Suprapubic skin (tissue), 4 donors: ENCODE measurements at places on chromosomes 5 and 9. TPM values are rescaled to one million over a fixed set of nuclear protein-coding genes. Genes with fewer than 3 reads are reported as not detected.

DNA sequence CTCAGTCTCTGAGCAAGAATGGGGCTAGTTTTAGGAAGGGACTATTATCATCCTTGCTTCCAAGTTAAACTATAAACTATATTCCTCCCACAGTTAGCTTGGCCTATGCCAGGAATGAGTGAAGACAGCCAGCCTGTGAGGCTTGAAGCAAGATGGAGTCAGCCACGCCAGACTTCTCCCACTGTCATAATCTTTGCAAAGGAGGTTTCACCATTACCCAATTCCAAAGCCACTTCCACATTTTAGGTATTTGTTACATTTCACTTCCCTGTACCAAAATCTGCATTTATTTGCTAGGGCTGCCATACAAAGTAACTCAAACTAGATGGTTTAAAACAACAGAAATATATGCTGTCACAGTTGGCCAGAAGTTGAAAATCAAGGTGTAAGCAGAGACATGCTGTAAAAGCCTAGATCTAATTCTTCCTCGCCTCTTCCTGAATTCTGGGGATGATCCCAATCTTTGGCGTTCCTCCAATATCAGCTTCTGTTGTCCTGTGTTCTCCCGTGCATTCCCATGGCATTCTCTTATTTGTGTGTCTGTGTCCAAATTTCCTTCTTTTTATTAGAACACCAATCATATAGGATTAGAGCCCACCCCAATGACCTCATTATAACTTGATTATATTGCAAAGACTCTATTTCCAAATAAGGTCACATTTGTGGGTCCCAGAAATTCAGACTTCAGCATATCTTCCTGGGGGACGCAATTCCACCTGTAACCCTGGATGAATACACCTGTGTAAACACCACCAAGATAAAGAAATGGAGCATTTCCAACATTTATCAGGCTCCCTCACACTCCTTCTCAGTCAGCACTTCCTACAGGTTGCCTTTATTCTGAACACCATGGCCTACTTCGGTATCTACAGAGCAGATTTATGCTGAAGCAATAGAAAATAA, 126.8 kb downstream of the GCNT1 start:
- H3K36me3 ChIP-seq: no peaks in the 10 kb centered on the region
- DNase-seq: no peak
- H3K27ac ChIP-seq: no peak overlapping the region
- H3K4me1 ChIP-seq: no peaks in the 10 kb centered on the region

- H3K27ac ChIP-seq: no peak overlapping the region
- no peaks in the 10 kb centered on the region for H3K4me1 ChIP-seq
- H3K4me3 ChIP-seq: no peak overlapping the region
- no peak for DNase-seq
- H3K36me3 ChIP-seq: no peaks in the 10 kb centered on the region
- H3K27me3 ChIP-seq: no peaks in the 10 kb centered on the region
These were observed 1209.1 kb downstream of the CDH12 start for GRCh38 chr5:21644032-21644431.

GRCh38 chr9:124795881-124796431, 19.0 kb downstream of the OLFML2A start:
- no peak for DNase-seq
- H3K27me3 ChIP-seq: no peaks in the 10 kb centered on the region
- no peaks in the 10 kb centered on the region for H3K36me3 ChIP-seq
- H3K4me1 ChIP-seq: peaks cover 64% of the 10 kb centered on the region

GRCh38 chr5:170338933-170339779, 41.6 kb upstream of the LCP2 start:
- no peak for DNase-seq
- H3K36me3 ChIP-seq: no peaks in the 10 kb centered on the region
- no peak overlapping the region for H3K4me3 ChIP-seq
- no peak overlapping the region for H3K27ac ChIP-seq
- peaks cover 9% of the 10 kb centered on the region for H3K4me1 ChIP-seq
- H3K27me3 ChIP-seq: no peaks in the 10 kb centered on the region

GRCh38 chr9:121331992-121332685, 37.9 kb downstream of the STOM start:
- peaks cover 75% of the 10 kb centered on the region for H3K36me3 ChIP-seq
- DNase-seq: no peak
- H3K4me1 ChIP-seq: peaks cover 44% of the 10 kb centered on the region
- H3K4me3 ChIP-seq: no peak overlapping the region
- no peaks in the 10 kb centered on the region for H3K27me3 ChIP-seq

DNA sequence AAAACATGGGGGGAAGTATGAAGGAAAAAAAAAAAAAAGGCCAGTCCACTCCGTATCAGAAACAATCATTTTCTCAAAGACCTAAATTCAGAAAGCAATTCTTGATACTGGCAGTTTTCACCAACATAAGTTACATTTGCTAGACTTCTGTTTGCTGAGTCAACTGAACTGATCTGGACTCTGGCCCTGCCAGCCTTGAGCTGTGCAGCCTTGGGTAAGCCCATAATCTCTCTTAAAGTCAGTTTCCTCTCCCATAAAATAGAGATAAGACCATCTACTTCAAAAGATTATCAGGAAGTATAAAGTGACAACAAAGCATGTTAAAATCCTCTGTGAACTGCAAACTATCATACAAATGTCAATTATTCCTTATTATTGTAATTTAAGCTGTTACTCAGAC, 106.8 kb downstream of the MAPKAP1 start:
- H3K4me3 ChIP-seq: no peak overlapping the region
- H3K27me3 ChIP-seq: no peaks in the 10 kb centered on the region
- no peaks in the 10 kb centered on the region for H3K36me3 ChIP-seq
- no peak for DNase-seq

- no peaks in the 10 kb centered on the region for H3K4me1 ChIP-seq
- no peak overlapping the region for H3K27ac ChIP-seq
- H3K36me3 ChIP-seq: no peaks in the 10 kb centered on the region
These were observed 175.8 kb upstream of the ADCY2 start for GRCh38 chr5:7220156-7220555.

GRCh38 chr5:171757853-171758535, 27.6 kb upstream of the SMIM23 start:
- peaks cover 4% of the 10 kb centered on the region for H3K4me1 ChIP-seq
- no peak overlapping the region for H3K4me3 ChIP-seq
- H3K36me3 ChIP-seq: no peaks in the 10 kb centered on the region
- no peaks in the 10 kb centered on the region for H3K27me3 ChIP-seq
- no peak for DNase-seq
- H3K27ac ChIP-seq: no peak overlapping the region

DNA sequence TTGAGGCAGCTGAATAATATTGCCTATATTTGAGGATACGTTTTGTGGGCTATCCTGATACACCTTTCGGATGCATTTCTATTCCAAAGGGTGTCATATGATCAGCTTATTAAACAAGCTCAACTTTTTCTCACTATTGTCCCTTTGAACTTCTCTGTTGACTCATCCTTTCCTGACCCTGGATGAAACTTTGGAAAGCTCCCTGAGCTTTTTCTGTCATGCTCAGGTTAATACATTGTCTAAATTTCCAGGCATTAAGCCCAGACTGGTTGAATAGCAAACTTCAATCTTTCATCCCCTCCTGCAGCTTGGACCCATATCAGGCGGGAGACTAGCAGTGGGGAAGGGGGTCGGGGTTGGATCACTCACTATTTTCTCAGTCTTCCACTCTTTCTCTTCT, 104.9 kb upstream of the PTPN3 start:
- H3K27ac ChIP-seq: no peak overlapping the region
- H3K27me3 ChIP-seq: peaks cover 4% of the 10 kb centered on the region
- DNase-seq: no peak
- no peak overlapping the region for H3K4me3 ChIP-seq

DNA sequence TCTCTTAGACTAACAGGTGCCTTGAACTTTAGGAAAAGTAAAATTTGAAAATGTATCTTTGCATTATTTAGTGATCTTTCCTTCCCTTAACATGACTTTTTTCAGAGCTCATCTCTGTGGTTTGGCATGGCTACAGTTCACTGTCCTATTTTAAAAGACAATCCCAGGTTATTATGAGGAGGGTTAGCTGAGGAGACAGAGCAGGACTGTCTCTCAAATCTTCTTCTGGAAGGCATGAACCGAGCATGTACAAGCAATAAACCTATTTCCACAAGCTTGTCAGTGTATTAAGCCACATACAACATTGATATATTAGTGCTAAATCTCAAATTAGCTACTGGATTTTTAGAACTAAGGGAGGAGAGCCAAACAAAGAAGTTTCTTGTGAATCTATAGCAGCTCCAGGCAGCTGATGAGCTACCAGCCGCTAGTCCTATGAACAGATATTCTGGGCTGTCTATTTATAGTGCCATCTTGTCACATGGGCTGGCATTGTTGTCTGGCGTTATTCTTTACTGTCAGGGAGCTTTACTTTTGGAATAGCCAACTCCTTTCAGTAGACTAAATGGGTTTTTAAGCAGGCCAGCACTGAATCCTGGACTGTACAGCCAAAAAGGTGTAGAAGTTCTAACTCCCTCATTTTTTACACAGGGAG, 171.2 kb upstream of the ACTBL2 start:
- no peaks in the 10 kb centered on the region for H3K27me3 ChIP-seq
- H3K27ac ChIP-seq: no peak overlapping the region
- H3K36me3 ChIP-seq: no peaks in the 10 kb centered on the region
- H3K4me3 ChIP-seq: no peak overlapping the region

GRCh38 chr9:14706530-14707140, 13.4 kb upstream of the ZDHHC21 start:
- no peaks in the 10 kb centered on the region for H3K27me3 ChIP-seq
- H3K4me3 ChIP-seq: no peak overlapping the region
- H3K4me1 ChIP-seq: no peaks in the 10 kb centered on the region
- DNase-seq: no peak
- H3K36me3 ChIP-seq: no peaks in the 10 kb centered on the region

- no peak overlapping the region for H3K4me3 ChIP-seq
- H3K27ac ChIP-seq: no peak overlapping the region
- no peaks in the 10 kb centered on the region for H3K27me3 ChIP-seq
- peaks cover 7% of the 10 kb centered on the region for H3K4me1 ChIP-seq
- DNase-seq: no peak
These were observed 41.9 kb downstream of the VAV2 start for GRCh38 chr9:133950192-133950591.

GRCh38 chr5:117954331-117954730, 1034.0 kb downstream of the DTWD2 start:
- H3K4me1 ChIP-seq: no peaks in the 10 kb centered on the region
- no peaks in the 10 kb centered on the region for H3K27me3 ChIP-seq
- H3K4me3 ChIP-seq: no peak overlapping the region
- no peak for DNase-seq

DNA sequence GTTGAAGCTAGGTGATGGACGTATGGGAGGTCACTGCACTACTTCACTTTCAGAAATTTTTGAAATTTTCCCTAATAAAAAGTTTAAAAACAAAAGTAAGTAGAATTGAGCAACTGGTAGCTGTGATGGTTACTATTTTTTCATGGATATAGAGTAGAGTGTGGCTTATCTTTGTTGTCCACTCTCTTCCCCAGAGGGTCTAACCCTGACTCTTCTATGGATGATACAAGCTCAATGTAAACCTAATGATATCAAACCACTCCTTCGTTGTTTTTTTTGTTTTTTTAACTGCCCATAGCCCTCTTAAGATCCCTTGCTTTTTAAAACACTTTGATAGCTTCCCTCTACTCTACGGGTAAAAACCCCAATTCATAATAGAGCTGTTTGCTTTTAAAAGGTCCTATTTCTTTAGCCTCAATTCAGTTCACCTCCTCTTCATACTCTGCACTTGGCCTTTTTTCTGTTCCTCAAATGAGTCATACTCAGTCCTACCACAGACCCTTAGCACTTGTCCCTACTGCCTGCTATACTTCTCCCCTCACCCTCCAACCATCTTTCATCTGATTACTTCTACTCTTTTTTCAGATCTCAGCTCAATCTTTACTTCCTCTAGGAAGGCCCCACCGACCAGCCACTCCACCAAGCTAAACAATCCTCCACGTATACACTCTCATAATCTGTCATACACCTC, 2.6 kb downstream of the HDAC3 start:
- no peak overlapping the region for H3K27ac ChIP-seq
- no peaks in the 10 kb centered on the region for H3K27me3 ChIP-seq
- H3K4me1 ChIP-seq: peaks cover 45% of the 10 kb centered on the region
- H3K36me3 ChIP-seq: peaks cover 23% of the 10 kb centered on the region
- no peak for DNase-seq
- H3K4me3 ChIP-seq: no peak overlapping the region

DNA sequence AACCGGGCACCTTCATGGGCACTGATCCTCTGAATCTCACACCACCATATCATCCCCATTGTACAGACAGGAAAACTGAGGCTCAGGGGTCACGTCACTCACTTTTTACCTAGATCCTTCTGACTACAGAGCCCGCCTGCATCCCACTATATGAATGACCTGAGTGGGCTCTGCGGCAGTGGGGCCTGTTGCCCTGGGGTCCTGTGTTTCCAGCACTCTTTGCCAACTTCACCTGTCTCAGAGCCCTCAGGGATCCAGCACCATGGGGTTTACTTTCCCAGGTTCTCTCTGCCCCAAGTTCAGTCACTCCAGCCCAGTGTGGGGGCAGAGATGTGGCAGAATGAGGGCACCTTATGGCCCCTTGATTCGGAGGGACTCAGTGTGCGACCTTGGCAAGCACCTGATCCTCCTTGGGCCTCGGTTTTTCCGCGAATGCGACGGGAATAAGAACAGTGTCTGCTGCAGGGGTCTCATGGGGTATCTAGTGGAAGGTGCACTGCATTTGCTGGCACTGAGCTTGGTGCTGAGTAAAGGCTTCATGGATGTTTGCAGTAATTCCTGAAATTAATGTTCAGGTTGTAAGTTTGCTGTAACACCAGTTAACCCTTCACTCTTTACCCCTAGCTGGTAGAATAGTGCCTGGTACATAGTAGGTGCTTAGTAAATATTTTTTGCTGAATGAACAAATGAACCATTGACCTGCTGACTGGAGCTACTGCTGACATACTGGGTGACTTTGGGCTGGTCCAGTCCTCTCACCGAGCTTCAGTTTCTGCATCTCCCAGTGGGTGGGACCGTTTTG, 47.1 kb upstream of the BOD1 start:
- H3K4me1 ChIP-seq: no peaks in the 10 kb centered on the region
- no peak for DNase-seq
- H3K27me3 ChIP-seq: no peaks in the 10 kb centered on the region
- H3K27ac ChIP-seq: no peak overlapping the region

PCDHA11 gene
- 0.93 TPM for total RNA-seq

CFAP77 gene
- total RNA-seq: 1.0 TPM

BARHL1 gene
- total RNA-seq: not detected

IFNA21 gene
- total RNA-seq: not detected

HTR4 gene
- 0.34 TPM for total RNA-seq

IGFBPL1 gene
- not detected for total RNA-seq

LPAR1 gene
- total RNA-seq: 17.4 TPM

NUTM2F gene
- not detected for total RNA-seq
